ENCODE measurements at places on chromosomes 3 and 15.

DNA sequence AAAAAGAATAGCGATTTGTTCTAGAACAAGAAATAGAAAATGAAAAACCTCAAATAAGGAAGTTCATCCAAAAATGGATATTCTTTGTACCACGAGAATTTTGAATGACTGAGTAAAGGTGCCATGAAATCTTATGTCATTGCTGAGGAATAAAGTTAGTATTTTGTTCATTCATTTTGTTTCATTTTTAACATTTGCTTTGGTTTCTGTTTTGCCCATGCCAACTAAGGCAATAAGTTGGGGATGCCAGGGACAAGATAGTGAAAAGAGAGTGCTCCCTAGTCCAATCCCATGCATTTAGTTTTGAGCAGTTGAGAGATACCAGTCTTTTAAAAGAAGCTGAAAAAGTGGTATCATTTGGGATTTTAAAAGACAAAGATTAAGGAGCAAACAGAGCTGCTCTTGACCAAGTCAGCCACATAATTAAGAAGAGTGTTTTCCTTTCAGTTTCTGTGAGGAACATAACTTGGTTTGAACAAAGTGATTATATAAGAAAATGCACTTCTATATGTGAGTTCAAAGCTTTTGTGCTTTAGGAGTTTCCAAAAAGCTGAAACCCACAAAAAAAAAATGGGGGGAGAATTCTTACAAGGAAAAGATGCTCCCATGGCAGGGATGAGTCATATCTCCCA is 201.4 kb downstream of the PLOD2 start:
- DNase-seq = no peak

GRCh38 chr15:95793231-95793630 is 537.3 kb upstream of the NR2F2 start:
- DNase-seq = no peak

GRCh38 chr3:130621824-130622223 is 104.8 kb downstream of the COL6A6 start:
- DNase-seq = no peak

- DNase-seq = no peak
These were observed 128.3 kb downstream of the SMAD6 start for GRCh38 chr15:66830358-66830757.

GRCh38 chr3:13598201-13598600 is 49.3 kb downstream of the FBLN2 start:
- no peak for DNase-seq

- DNase-seq = no peak
These were observed 368.4 kb downstream of the MECOM start for GRCh38 chr3:169295126-169295525.

- DNase-seq = no peak
These were observed 538.6 kb downstream of the NR2F2 start for GRCh38 chr15:96869122-96869521.

DNA sequence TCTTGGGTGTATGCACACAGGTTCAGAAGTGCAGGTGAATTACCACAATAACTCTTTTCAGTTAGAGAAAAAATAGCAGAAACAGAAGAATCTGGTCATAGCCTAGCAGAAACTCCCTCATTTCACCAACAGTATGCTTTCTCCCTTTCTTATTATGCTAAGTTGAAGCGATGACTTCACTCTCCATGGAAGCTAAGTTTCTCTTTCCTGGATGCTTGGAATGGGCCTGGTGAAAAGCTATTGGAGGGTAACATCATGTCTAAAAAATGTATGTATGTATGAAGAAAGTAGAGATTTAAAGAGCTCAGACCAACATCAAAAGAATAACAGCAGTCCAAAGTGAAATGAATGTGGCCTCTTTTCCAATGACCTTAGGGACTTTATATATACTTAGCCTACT is 145.5 kb downstream of the TIGIT start:
- no peak for DNase-seq

GRCh38 chr3:129312021-129312639 is 33.5 kb downstream of the HMCES start:
- DNase-seq = peak; percentile 26

DNA sequence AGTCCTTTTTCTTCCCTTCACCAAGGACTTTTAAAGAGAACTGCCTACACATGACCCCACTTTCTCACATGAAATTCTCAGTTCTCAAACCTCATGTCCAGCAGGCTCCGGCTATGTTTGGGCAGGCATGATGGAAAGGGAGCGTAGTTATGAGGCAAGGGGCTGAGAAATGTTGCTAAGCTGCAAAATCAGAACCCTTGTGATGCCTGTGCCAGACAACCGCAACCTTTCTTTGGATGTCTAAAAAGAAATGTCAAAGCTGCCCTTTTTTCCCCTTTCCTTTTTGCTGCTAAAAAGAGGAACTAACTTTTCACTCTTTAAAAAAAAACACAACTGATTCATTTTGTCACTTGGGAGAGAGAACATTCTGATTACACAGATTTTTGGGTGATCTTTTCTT is 19.2 kb downstream of the GNB4 start:
- DNase-seq = no peak

GRCh38 chr15:57401546-57401945 is 25.2 kb downstream of the CGNL1 start:
- no peak for DNase-seq

DNA sequence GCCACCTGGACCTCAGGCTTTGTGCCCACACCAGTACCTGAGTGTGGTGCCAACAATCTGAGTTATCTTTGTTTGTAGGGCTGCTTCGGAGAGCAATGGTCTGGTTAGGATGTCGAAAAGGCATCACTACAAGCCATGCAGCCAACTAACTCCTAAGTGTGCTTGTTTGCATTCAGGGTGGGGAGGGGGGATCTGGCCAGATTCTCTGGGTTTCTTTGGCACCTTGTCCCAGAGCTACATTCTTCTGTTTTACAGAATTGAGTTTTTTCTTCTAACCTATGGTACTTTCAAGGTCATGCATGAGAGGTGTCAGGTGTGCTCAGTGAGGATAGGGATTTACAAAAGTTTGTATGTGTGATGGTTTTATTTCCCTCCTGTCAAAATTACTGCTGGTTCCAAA is 391.4 kb upstream of the RARB start:
- no peak for DNase-seq

DNA sequence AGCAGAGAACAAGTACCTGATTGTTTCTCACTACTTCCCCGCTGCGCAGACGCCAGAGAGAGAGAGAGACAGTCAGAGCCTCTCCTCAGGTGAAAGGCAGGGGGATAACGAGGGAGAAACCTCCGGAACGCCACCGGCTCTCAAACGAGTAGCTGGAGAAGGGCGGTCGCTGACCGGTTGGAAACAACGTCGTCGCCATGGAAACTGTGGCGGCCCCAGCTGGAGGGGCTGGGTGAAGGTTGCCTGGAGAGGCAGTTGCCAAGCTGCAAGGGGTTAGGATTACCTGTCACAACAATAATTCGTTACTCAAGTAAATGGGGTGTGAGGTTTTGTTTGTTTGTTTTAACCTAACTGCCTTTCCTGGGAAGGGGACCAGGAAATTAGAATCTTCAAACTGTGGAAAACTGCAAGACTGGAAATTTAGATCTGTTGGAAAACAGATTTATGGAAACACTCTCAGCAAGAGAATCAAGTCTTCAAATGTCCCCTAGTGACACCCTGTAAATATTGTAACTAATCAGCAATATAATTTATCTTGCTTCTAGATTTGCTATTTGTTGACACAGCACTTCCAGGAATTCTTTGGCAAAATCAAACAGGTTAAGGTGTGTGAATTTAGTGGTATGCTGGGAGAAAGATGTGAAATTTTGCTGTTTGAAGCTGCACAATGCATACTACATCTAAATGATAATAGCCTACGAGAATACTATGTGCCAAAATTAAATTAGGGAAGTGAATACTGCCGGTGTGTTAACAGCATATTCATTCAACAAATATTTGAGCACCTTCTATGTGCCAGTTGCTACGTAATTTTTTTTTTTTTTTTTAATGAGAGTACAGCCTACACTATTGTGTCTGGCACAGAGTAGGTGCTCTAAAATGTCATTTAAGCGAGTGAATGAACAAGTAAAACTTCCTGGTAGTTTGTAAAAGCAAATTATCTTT is at the start of gene DNAH12:
Gene DNAH12 (minus strand): TSS at position 164 of the 945 bp plus-strand sequence. CDS start 1,474 bp downstream, outside the sequence.
- DNase-seq = no peak

DNA sequence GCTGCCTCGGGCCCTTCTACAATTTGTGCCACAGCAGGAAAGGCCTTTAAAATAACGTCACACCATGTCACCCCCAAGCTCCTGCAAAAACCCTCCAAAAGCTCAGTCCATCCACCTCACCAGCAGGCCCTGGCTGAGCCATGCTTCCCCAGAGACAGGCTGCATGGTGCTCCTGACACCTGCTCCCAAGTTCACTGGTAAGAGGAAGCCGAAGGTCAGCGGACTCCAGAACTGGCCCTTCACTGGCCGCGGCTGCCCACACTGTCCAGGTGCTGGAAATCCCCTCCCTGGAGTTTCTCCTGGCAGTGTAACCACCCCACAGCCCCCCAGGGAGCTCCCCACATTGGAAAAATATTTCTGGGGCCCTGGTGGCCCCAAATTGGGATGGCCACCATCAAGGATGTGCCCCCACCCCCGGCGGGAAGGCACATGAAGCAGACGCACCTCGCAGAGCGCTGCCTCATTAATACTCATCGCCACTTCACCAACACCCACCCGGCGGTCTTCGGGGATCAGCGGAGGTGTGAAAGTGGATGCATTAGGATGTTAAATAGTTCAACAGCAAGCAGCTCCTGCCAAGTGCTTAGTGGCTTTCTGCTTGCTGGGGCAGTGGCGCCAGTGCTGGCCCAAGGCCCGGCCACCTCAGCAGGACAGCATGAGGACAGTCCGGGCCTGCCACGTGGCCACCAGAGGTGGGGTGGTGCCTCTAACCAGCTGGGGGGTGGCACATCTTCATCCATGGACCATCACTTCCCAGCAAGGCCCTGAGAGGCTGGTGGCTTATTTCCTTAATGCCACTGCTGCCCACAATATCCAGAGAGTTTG is 146.1 kb upstream of the IQSEC1 start:
- no peak for DNase-seq
